ENCODE measurements at places on chromosomes 5 and 9. TPM values are rescaled to one million over a fixed set of nuclear protein-coding genes. Genes with fewer than 3 reads are reported as not detected.

DNA sequence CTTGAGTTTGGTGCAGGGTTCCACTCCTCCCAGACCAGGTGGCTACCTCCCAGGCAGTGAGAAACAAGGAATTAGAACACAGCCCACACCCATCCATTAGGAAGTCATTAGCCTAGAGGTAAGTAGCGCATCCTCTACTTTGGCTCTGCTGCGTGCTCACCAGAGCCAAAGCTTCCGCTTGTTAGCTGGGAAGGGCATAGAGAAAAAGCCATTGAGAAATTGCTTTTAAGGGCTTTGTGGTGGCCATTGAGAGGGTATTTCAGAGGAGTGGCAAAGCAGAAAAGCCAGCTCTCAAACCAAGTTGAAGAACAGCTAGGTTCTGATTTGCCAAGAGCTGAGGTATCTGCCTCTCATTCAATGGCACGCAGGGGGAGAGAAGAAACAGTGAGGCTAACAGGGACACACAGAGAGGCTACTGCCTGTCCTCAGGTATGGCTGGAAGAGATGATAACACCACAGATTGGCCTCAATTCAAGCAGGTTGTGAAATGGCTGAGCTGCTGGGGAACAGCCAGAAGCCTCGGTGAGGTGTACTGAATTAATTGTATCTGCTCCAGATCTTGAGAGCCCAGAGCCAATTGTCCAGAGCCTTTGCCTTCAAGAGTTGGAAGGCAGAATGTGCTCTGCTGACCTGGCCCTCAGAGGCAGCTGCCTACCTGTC lies 119.4 kb downstream of the NTRK2 start:
- DNase-seq: no peak

GRCh38 chr9:92735636-92736562 lies 28.7 kb downstream of the BICD2 start:
- DNase-seq: no peak

Gene RANBP3L
- total RNA-seq: 0.40 TPM

- peak; percentile 78 for DNase-seq
These were observed 172.5 kb upstream of the OTULINL start for GRCh38 chr5:14408969-14409586.

GRCh38 chr9:5863092-5863746 lies 27.5 kb upstream of the MLANA start:
- no peak for DNase-seq

DNA sequence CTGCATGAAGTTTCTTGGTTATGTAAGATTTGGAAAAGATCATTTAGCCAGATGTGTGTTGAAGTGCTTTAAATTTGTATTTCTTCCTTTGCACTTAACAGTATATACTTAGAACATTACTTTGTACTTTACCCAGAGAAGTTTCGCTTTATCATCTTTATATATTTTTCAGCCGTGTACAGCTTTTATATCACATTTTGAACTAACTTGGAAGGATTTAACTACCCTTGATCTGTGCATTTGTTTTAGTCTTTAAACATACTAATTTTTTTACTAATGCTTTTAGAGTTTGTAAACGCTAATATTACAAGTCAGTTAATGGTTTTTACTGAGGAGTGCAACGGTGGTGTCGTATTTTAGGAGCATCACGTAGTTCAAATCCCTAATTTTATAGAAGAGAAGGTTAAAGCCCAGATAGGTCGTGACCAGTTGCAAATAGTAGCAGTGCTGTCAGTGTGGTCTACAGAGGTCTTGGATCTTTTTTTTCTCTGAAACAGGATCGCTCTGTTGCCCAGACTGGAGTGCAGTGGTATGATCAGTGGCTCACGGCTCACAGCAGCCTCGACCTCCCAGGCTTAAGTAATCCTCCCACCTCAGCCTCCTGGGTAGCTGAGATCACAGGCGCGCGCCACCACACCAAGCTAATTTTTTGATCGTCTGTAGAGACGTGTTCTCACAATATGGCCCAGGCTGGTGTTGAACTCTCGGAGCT lies 2.0 kb downstream of the MATR3 start:
- DNase-seq: no peak

Gene PRRT1B
- not detected for total RNA-seq

- peak; percentile 15 for DNase-seq
These were observed 17.7 kb upstream of the ANGPTL2 start for GRCh38 chr9:127140181-127140580.

Gene TAS2R1
- total RNA-seq: not detected

Gene NEUROG1
- total RNA-seq: not detected

- no peak for DNase-seq
These were observed 1071.9 kb upstream of the ARRDC3 start for GRCh38 chr5:92455011-92455410.

DNA sequence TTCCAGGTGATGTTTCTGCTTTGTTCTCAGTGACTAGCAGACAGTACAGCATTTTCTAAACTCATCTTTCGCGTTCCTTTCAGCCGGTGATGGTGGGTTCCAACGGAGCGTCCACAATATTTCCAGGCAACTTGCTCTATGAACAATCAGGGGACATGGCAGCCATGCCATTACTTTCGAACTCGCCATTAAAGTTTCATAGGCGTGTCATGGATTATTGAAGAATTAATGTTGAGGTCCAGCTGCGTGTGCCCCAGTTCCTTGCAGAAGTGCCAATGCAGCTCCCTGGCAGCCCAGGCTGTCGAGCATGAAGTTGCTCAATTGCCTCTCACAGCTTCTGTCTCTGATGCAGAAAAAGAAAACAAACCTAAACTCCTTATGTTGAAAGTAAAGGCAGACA lies 262.2 kb downstream of the IRX2 start:
- DNase-seq: no peak

Gene CDH9
- total RNA-seq: 0.18 TPM

DNA sequence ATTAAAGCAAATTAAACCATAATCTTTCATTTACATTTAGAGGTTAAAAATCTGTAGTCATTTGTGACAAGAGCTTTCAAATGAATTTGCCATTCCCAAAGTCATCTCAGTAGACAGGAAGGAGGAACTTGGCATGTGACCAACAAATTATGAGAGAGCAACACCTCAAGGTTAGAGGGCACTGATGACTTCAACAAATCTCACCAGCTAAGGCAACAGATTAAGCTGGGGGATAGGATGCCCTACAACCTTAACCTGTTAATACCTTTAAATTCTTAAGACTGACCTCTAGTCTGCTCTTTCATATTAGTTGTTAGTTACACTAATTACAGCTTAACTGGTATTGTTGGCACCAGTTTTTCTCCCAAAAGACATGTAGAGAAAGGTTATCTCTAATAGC lies 18.4 kb downstream of the POU5F2 start:
- DNase-seq: peak; percentile 20

- peak; percentile 59 for DNase-seq
These were observed 14.3 kb downstream of the MOCS2 start for GRCh38 chr5:53095217-53095616.

- DNase-seq: no peak
These were observed 32.4 kb downstream of the PDZD2 start for GRCh38 chr5:31671339-31671741.

DNA sequence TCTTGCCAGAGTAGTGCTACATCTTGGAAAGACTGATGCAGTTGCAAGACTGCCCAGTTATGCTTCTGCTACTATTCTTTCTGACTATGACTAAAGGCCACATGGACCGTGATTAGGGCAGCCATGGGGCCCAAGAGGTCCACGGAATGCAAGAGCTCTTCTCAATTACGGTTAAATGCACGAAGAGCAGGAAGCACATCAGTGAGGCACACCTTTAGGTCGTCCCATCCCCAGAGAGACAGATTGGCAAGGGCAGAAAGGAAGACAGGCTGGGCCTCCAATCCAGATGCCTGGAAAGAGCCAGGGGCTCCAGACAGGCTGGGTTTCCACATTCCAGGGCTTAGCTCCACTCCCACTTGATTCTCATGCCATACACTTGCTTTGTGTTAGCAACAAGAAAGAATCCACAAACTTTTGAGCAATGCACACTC lies 132.3 kb upstream of the SLIT3 start:
- DNase-seq: peak; percentile 49

- DNase-seq: no peak
These were observed 10.2 kb downstream of the CORO2A start for GRCh38 chr9:98182069-98182820.

Gene ARL14EPL
- 0.09 TPM for total RNA-seq

- DNase-seq: no peak
These were observed 173.7 kb upstream of the SPEF2 start for GRCh38 chr5:35443803-35444595.

Gene PCDHGC4
- total RNA-seq: 1.8 TPM

Gene LHX6
- total RNA-seq: 3.7 TPM

- DNase-seq: peak; percentile 60
These were observed 38.6 kb upstream of the SNX2 start for GRCh38 chr5:122736086-122736845.

Gene SLC45A2
- total RNA-seq: 0.09 TPM

Gene KIF20A
- total RNA-seq: 17.8 TPM

- DNase-seq: no peak
These were observed 1.7 kb downstream of the CAMSAP1 start for GRCh38 chr9:135905380-135906258.

Gene SLC1A1
- total RNA-seq: 0.66 TPM

Gene BAAT
- 0.66 TPM for total RNA-seq

DNA sequence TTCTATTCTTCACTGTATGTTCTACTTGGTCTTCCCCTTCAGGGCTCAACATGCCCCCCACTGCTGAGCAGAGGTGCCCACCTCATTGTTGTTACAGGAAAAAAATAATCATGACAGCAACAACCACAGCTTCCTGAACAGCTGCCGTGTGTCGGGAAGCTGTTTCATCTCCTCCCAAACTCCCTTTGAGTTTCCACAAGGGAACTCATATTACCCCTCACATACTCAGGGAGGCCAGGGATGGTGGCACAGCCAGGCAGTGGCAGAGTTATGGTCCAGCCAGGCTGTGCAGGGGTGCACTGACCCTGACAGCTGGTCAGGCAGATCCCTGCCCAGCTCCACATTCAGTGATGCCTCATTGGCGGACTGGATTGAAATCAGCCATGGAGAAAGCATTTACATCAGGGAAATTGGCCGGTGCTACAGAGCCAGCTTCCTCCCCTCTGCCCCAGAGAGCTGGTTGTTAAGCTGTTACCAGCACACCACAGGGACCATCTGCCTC lies 37.3 kb downstream of the SARDH start:
- DNase-seq: no peak

DNA sequence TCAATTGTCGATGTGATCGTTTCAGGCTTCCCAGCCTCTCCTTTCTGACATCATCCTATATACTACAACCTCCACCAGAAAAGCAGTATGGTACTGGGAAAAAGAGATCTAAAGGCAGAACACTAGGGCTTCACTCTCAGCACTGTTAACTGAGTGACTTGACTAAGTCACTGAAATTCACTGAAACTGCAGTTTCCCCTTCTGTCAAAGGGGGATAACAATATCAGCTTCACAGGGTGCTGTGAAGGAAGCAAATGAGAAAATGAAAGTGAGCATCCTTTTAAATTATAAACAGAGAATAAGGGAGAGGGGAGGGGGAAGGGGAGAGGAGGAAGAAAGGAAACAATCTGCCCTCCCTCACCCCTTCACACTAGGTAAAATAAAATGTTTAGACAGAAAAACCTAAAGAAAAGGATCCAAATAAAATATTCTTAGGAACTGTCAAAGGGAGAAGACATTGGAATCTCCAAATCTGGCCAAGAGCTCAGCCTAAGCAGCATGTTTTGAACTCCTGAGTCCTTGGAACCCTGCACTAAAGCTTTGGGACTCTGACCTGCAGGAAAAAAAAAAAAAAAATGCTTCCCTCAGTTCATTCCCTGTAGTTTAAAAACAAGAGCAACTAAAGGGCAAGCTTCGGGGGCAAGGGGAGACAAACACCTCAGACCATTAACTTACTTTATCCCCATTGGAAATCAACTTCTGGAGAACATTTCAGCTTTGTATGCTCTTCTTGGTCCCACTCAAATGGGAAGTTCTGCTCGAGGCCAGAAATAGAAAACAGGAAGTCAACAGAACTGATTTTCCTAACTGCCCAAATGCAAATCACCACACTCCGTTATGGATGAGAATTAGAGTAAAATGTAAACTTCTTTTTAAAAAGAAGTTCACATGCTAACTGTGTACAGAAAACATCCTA lies 178.3 kb downstream of the DEPDC1B start:
- DNase-seq: peak; percentile 48

- DNase-seq: no peak
These were observed 176.9 kb upstream of the WWC1 start for GRCh38 chr5:168114444-168115017.

GRCh38 chr9:109792951-109793546 lies 13.1 kb downstream of the PALM2AKAP2 start:
- peak; percentile 46 for DNase-seq

Gene DPP7
- total RNA-seq: 29.7 TPM

DNA sequence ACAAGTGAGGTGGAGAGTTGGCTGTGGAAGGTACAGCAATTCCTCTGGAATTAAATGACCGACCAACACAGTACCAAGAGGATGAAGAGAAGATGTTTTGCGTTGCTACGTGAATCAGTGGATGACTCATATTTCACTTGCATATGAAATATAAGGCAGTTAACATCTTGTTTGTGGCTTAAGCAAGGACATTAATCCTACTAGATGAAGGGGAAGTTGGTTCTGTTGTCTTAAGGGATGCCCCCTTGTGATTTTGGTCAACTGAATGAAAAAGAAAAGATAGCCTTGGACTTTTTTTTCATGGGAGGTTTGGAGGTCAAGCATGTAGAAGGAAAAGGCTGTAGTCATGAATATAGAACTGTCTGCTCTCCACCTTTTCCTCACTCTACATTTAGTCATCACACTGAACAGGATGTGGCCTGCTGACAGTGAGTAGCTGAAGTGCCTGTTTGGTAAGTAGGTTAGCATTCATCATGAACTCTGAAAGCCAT lies 33.9 kb downstream of the VLDLR start:
- peak; percentile 8 for DNase-seq

DNA sequence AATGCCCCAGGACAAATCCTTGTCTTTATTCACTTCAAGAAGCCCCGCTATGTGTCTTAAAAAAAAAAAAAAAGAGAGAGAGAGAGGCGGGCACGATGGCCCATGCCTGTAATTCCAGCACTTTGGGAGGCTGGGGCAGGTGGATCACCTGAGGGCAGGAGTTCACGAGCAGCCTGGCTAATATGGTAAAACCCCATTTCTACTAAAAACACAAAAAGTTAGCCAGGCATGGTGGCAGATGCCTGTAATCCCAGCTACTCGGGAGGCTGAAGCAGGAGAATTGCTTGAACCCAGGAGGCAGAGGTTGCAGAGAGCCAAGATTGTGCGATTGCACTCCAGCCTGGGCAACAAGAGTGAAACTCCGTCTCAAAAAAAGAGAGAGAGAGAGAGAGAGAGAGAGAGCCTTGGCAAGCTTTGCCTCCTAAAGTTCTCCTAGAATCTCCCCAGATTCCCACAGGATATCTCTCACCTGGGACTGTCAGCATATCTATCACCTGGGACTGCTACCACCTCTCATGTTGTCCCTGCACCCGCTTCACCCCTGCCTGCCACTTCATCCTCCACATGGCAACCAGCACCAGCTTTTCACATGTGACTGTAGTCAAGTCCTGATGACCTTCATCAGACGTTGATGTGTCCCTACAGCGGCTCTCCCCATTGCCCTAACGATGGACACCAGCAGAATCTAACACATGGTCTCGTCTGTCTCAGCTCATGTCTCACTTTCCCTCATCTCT lies 5.8 kb downstream of the ITK start:
- no peak for DNase-seq

- no peak for DNase-seq
These were observed 15.4 kb upstream of the IARS1 start for GRCh38 chr9:92308893-92309292.
